ENCODE measurements at places on chromosomes 1 and 21. TPM values are rescaled to one million over a fixed set of nuclear protein-coding genes. Genes with fewer than 3 reads are reported as not detected.
A peak's percentile ranks its signal among the peaks of the same experiment; 100 is the strongest.

DNA sequence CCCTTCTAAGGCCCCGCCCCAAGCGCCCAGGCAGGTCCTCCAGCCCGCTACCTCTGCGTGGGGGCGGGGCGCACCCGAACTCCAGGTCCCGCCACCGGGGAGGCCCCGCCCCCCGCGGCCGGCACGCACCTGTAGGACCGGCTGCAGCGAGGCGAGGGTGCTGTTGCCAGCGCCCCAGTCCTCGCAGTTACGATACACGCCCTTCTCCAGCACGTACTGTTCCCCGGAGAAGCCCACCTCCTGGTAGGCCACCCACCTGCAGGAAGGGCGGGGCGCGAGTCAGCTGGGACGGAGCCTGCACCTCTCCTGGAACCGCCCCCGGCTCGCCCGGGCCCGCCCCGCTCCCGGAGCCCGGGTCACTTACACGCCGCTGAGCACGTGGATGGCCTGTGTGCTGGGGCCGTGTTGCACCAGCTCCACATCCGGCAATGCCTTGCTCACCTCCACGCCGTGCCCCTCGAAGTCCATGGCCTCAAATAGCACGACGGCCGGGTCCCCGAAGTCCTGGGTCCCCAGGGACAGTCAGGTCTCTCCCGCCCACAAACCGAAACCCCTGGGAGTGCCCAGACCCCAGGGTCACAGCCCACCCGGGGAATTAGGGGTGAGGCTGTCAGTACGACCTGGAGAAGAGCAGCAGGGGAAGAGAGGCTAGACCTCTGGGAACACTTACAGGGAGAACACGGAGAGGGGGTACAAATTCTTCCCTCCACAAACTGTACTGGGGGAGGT is 17.3 kb downstream of the CRYBG2 start:
- no peaks in the 10 kb centered on the region for H3K36me3 ChIP-seq
- H3K27me3 ChIP-seq = peaks cover 11% of the 10 kb centered on the region
- DNase-seq = peak; percentile 88

DNA sequence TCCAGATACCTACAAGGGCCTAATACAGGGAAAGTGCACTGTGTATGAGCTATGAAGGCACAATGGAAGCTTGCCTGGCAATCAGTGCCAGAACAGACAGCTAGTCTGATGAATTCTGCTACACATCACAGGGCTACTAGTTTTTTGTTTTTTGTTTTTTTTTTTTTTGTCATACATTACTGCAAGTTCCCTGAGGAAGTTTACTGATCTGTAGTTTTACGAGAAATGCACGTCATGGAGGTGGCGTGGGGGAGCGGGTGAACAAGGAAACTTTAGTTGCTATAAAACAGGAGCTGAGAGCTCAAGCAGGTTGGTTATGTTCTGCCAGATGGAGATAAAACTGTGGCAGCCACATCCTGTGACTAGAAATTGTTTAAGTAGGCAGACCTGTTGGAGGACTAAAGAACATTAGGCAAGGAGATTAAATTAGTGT is 17.7 kb downstream of the PTPRC start:
- H3K4me3 ChIP-seq = peak overlapping the region; percentile 51
- DNase-seq = no peak
- peak overlapping the region; percentile 92 for H3K27ac ChIP-seq
- no peaks in the 10 kb centered on the region for H3K27me3 ChIP-seq

DNA sequence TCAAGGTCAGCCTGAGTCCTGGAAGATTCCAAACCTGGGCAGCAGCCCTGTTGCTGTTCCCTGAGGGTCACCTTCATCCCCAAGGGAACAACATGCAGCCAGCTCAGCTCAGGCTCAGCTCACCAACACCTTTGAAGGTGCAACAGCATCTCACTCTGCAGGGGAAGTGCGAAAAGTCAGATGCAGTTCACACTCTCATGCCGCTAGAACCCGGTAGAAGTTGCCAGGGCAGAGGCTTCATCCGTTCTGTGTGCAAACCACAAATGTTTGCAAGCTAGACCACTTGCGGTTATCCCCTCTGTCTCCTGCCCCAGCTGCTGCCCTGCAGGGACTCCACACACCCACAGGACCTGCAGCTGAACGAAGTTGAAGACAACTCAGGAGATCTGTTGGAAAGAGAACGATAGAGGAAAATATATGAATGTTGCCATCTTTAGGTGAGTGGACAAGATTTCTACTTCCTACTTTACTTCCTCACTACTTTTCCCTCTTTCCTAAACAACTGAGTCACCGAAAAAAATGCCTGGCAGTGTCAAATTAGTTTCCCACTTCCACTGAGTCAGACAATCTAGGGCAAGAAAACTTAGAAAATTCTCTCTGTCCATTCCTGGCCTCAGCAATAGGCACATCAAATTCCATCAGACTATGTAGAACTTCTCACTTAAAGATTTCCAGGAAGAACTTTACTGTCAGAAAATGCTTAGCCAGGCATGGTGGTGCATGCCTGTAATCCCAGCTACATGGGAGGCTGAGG is 1.8 kb upstream of the FCRL6 start:
- no peaks in the 10 kb centered on the region for H3K36me3 ChIP-seq
- peaks cover 56% of the 10 kb centered on the region for H3K27me3 ChIP-seq
- DNase-seq = no peak
- no peak overlapping the region for H3K4me3 ChIP-seq
- no peak overlapping the region for H3K27ac ChIP-seq

GRCh38 chr1:69230208-69230607 is 337.5 kb upstream of the LRRC7 start:
- DNase-seq = no peak
- no peaks in the 10 kb centered on the region for H3K36me3 ChIP-seq
- H3K4me3 ChIP-seq = no peak overlapping the region
- H3K27ac ChIP-seq = no peak overlapping the region
- no peaks in the 10 kb centered on the region for H3K27me3 ChIP-seq

DNA sequence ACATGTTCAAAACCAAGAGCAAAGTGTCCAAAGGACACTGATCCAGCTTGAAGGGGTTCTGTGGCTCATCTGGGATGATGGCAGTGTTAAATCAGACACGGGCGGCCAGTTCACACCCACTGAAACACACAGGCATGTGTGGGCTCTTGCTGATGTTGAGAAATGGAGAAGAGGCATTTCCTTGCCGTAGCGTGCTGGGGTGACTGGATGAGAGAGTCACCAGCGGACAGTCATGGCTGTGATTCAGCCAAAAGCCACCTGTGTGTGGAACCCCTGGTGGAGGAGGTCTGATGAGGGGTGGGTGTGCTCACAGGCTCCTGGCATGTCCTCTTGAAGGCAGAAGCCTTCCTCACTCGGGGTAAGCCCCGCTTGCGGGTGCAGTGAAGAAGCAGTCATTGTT is 7.2 kb downstream of the C1orf35 start:
- DNase-seq = no peak
- H3K27ac ChIP-seq = peak overlapping the region; percentile 33
- peaks cover 32% of the 10 kb centered on the region for H3K36me3 ChIP-seq
- H3K4me3 ChIP-seq = no peak overlapping the region
- no peaks in the 10 kb centered on the region for H3K27me3 ChIP-seq

GRCh38 chr1:44970317-44970716 is 16.1 kb downstream of the EIF2B3 start:
- DNase-seq = no peak
- peaks cover 9% of the 10 kb centered on the region for H3K36me3 ChIP-seq
- no peaks in the 10 kb centered on the region for H3K27me3 ChIP-seq
- no peaks in the 10 kb centered on the region for H3K4me1 ChIP-seq
- no peak overlapping the region for H3K27ac ChIP-seq

DNA sequence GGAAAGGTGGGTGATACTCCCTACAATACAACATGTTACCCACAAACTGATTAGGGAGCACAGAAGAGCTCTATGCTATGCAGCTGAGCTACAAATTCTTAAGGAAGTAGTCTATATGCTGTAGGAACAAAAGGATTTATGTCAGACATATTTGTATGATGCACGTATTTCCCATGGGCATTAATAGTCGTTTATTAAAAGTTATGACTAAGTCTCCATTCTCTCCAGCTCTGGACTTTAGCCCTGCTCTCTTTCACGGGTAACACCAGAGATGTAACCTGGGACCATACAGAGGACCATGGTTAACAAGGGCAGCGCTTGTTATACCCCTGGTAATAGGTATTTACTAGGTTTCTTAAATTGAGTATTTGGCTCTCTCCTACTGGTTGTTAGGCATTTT is 168.2 kb upstream of the C1orf105 start:
- peaks cover 4% of the 10 kb centered on the region for H3K4me1 ChIP-seq
- no peak overlapping the region for H3K4me3 ChIP-seq
- H3K27ac ChIP-seq = no peak overlapping the region
- no peaks in the 10 kb centered on the region for H3K27me3 ChIP-seq

DNA sequence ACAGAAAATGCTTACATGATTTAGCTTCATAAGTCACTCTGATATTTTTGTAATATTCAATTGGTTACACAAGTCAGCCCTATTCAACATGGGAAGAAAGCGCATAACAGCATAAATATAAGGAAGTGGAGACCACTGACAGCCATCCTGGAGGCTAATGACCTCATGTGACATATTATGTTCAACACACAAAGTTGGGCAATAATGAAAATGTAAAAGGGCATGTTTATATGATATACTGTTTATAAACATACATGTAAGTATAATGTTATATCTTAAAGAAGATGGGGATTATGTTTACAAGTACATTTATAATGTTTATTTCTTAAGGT is 30.2 kb downstream of the EVI5 start:
- H3K4me3 ChIP-seq = no peak overlapping the region
- peaks cover 7% of the 10 kb centered on the region for H3K4me1 ChIP-seq
- no peak overlapping the region for H3K27ac ChIP-seq
- no peak for DNase-seq
- peaks cover 7% of the 10 kb centered on the region for H3K36me3 ChIP-seq

- H3K4me3 ChIP-seq = no peak overlapping the region
- DNase-seq = no peak
- peaks cover 11% of the 10 kb centered on the region for H3K4me1 ChIP-seq
- no peaks in the 10 kb centered on the region for H3K36me3 ChIP-seq
- H3K27ac ChIP-seq = no peak overlapping the region
Observed at GRCh38 chr1:169508432-169509338, 22.9 kb upstream of the SLC19A2 start.

- no peak overlapping the region for H3K27ac ChIP-seq
- H3K36me3 ChIP-seq = peaks cover 5% of the 10 kb centered on the region
- no peak for DNase-seq
- H3K27me3 ChIP-seq = no peaks in the 10 kb centered on the region
- no peak overlapping the region for H3K4me3 ChIP-seq
Observed at GRCh38 chr1:40183055-40183710, 22.0 kb downstream of the RLF start.

DNA sequence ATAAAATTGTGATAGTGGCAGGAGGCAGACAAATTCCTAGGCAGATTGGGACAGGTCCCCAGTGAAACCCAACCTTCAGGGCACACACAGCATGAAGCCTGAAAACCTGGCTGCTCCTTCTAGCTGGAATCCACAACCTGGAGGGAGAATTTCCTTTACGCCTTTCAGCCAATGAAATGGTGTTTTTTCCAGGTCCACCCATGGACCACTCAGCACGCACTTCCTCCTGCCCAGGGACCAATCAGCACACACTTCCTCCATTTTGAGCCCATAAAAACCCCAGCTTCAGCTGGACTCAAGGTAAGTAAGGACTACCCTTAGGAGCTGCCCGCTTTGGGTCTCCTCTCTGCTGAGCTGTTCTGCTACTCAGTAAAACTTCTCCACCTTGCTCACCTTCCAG is 120.1 kb downstream of the AKT3 start:
- H3K4me3 ChIP-seq = no peak overlapping the region
- no peaks in the 10 kb centered on the region for H3K4me1 ChIP-seq
- H3K27me3 ChIP-seq = no peaks in the 10 kb centered on the region
- no peak for DNase-seq
- H3K27ac ChIP-seq = no peak overlapping the region

- no peaks in the 10 kb centered on the region for H3K36me3 ChIP-seq
- no peaks in the 10 kb centered on the region for H3K27me3 ChIP-seq
- no peak for DNase-seq
- H3K4me3 ChIP-seq = peak overlapping the region; percentile 5
- peak overlapping the region; percentile 61 for H3K27ac ChIP-seq
Observed at GRCh38 chr1:21284206-21285054, 5.8 kb downstream of the ECE1 start.

- DNase-seq = no peak
- H3K27ac ChIP-seq = no peak within 1 kb of the TSS
- peaks cover 15% of the 10 kb centered on the region for H3K27me3 ChIP-seq
- no peaks in the 10 kb centered on the region for H3K36me3 ChIP-seq
- H3K4me1 ChIP-seq = no peaks in the 10 kb centered on the region
Observed at GRCh38 chr1:209704584-209704983, at the start of gene HSD11B1. TSS of gene HSD11B1 (plus strand) at chr1:209704846. CDS start at chr1:209704943, 97 bp downstream.

DNA sequence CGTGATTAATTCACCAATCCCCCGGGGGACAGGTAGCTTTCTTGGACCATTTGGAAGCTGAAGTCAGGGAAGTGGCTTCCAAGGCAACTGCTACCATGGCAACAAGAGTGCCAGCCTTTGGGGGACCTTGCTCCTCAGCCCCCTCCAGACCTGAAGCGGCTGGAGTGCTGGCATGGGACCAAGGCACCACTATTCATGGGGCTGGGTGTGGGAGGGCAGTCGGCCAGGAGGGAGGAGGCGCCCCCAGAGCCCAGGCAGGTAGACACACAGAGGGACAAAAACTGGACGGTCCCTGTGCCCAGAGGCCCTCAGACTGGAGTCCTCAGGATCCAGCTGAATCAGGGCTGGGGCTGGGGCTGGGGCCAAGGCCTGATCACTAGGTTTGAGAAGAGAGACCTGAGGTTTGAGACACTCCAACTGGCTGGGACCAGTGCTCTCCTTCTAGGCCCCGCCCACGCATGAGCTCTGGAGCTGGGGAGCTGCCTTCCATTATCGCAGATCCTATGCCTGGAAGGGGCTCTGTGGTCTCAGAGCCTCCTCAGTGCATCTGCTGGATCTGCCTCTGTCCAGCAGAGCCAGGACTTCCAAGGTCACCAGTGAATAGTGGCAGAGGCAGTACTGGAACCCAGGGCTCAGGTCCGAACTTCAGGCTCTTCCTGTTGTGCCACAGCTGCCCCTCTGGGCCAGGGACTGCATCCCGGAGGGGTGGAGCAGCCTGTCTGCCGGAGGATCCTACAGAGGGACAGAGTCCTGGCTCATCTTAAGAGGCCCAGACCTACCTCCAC is 3.3 kb upstream of the KNCN start:
- H3K36me3 ChIP-seq = no peaks in the 10 kb centered on the region
- peaks cover 9% of the 10 kb centered on the region for H3K27me3 ChIP-seq
- no peak overlapping the region for H3K4me3 ChIP-seq
- H3K27ac ChIP-seq = no peak overlapping the region
- H3K4me1 ChIP-seq = peaks cover 7% of the 10 kb centered on the region
- DNase-seq = no peak

- H3K4me3 ChIP-seq = no peak overlapping the region
- H3K27ac ChIP-seq = no peak overlapping the region
- DNase-seq = no peak
- no peaks in the 10 kb centered on the region for H3K4me1 ChIP-seq
- peaks cover 54% of the 10 kb centered on the region for H3K27me3 ChIP-seq
- no peaks in the 10 kb centered on the region for H3K36me3 ChIP-seq
Observed at GRCh38 chr1:110300412-110301085, 38.6 kb upstream of the RBM15 start.

- DNase-seq = no peak
- peaks cover 7% of the 10 kb centered on the region for H3K4me1 ChIP-seq
- no peak within 1 kb of the TSS for H3K27ac ChIP-seq
- H3K36me3 ChIP-seq = no peaks in the 10 kb centered on the region
Observed at GRCh38 chr21:37006486-37007291, at the start of gene RIPPLY3. TSS of gene RIPPLY3 (plus strand) at chr21:37006702. CDS start at chr21:37006773, 71 bp downstream.

Gene GPR157
- total RNA-seq = 26.6 TPM

Gene HSF2BP
- 1.3 TPM for total RNA-seq

Gene ZBTB8B
- total RNA-seq = 0.74 TPM

Gene PADI2
- total RNA-seq = 5.6 TPM

Gene KIRREL1
- total RNA-seq = 51.6 TPM

Gene FAM72B
- 2.8 TPM for total RNA-seq

Gene BRINP3
- total RNA-seq = 8.1 TPM

Gene TAL1
- not detected for total RNA-seq

Gene LINGO4
- total RNA-seq = not detected

Gene TEDDM1
- total RNA-seq = not detected

Gene TSACC
- total RNA-seq = 0.63 TPM

Gene SLC5A9
- total RNA-seq = 2.1 TPM

Gene LCE3E
- not detected for total RNA-seq

Gene TTC22
- 7.0 TPM for total RNA-seq

Gene ETNK2
- total RNA-seq = 7.3 TPM

Data from type B pancreatic cell (in vitro differentiated cells).